Cardiac muscle cell (in vitro differentiated cells and primary cell): ENCODE measurements at places on chromosomes 3 and 15.

DNA sequence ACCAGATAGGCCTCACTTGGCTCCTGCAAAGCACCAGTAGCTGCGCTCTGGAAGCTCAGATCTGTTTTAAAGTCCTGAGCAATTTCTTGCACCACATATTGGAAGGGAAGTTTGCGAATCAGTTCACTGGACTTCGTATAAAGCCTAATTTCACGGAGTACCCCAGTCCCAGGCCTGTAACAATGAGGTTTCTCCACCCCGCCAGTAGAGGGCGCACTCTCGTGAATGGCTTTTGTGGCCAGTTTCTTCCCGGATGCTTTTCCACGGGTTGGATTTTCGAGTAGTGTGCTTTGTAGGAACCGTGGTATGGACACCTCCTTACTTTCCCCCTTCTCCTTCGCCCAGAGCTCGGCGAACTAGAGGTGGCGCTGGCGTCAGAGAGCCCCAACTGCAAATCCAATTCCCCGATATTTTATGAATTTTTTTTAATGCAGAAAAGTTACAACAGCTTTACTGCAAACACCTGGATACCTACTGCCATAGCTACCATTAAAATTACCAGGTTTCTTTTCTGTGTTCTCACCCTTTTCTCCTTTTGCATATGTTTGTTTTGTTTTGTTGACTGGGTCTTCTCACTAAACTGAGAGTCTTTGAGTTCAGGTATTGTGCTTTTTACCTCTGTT, 13.3 kb downstream of the RARB start:
- DNase-seq = no peak
- no peaks in the 10 kb centered on the region for H3K36me3 ChIP-seq
- H3K27ac ChIP-seq = no peak overlapping the region
- H3K4me1 ChIP-seq = peaks cover 15% of the 10 kb centered on the region
- no peaks in the 10 kb centered on the region for H3K27me3 ChIP-seq
- no peak overlapping the region for H3K4me3 ChIP-seq

DNA sequence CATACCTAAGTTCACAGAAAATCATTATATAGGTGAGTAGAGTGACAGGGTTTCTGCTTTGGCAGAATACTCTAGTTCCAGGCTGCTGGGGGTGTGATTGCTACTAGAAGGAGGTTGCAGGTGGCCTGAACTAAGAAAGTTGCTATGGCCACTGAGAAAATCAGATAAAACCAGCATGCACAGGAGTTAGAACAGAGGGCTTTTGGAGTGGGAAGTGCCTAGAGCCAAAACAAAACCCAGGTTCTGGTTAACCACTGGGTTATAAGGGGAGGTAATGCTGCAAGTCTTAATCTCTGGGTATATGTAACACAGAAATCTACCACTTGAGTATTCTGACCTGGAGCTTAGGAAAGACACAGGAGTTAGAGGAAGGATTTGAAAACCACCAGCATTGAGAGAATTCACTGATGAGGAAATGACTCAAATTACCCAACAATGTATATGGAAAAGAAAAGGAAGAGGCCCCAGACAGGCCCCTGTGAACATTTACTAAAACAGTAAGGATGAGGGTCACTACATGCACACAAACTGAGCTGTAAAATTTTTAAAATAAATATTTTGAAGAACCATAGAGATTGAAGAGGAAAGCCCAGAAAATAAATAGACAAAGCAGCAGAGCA, 60.0 kb downstream of the PLOD2 start:
- peak; percentile 47 for DNase-seq
- H3K27ac ChIP-seq = peak overlapping the region; percentile 73
- H3K36me3 ChIP-seq = peaks cover 40% of the 10 kb centered on the region
- no peaks in the 10 kb centered on the region for H3K4me1 ChIP-seq

GRCh38 chr15:52359722-52360121, 64.1 kb upstream of the MYO5C start:
- no peak for DNase-seq
- H3K27ac ChIP-seq = no peak overlapping the region
- no peak overlapping the region for H3K4me3 ChIP-seq
- H3K4me1 ChIP-seq = no peaks in the 10 kb centered on the region
- H3K36me3 ChIP-seq = peaks cover 9% of the 10 kb centered on the region

GRCh38 chr3:13598201-13598600, 49.3 kb downstream of the FBLN2 start:
- no peak overlapping the region for H3K4me3 ChIP-seq
- no peak overlapping the region for H3K27ac ChIP-seq

DNA sequence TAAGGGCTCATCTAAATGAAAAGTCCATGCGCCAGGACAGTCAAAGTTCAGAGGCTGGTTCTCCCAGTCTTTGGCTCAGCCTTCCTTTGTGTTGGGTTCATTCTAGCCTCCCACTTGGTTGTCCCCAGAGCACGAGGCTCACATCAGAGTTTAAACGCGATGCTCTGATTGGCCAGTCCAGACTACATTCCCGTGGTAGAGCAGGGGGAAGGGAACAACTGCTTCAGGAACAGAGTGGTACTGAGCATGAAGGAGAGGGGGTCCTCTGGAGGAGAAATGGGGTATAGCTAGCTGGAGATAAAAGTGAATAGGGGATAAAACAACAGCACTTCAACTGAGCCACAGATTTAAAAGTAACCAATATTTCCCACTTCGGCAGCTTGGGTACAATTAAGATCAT, 32.2 kb downstream of the ANAPC13 start:
- DNase-seq = peak; percentile 20
- H3K4me3 ChIP-seq = no peak overlapping the region
- no peaks in the 10 kb centered on the region for H3K36me3 ChIP-seq
- H3K27me3 ChIP-seq = no peaks in the 10 kb centered on the region
- no peaks in the 10 kb centered on the region for H3K4me1 ChIP-seq

- H3K4me3 ChIP-seq = no peak overlapping the region
- H3K36me3 ChIP-seq = no peaks in the 10 kb centered on the region
- DNase-seq = peak; percentile 50
- no peaks in the 10 kb centered on the region for H3K4me1 ChIP-seq
Measured at GRCh38 chr3:11168881-11169805, 14.8 kb downstream of the HRH1 start.

GRCh38 chr15:85615930-85616329, 178.8 kb downstream of the KLHL25 start:
- H3K27me3 ChIP-seq = no peaks in the 10 kb centered on the region
- H3K36me3 ChIP-seq = peaks cover 5% of the 10 kb centered on the region
- H3K4me1 ChIP-seq = peaks cover 57% of the 10 kb centered on the region
- H3K27ac ChIP-seq = peak overlapping the region; percentile 37

- no peak overlapping the region for H3K4me3 ChIP-seq
- DNase-seq = no peak
- H3K36me3 ChIP-seq = peaks cover 39% of the 10 kb centered on the region
- no peaks in the 10 kb centered on the region for H3K27me3 ChIP-seq
- peak overlapping the region; percentile 30 for H3K27ac ChIP-seq
- H3K4me1 ChIP-seq = no peaks in the 10 kb centered on the region
Measured at GRCh38 chr15:44598892-44599291, 61.9 kb downstream of the EIF3J start.

- no peak overlapping the region for H3K27ac ChIP-seq
- H3K4me3 ChIP-seq = no peak overlapping the region
- no peaks in the 10 kb centered on the region for H3K36me3 ChIP-seq
- no peak for DNase-seq
- H3K27me3 ChIP-seq = no peaks in the 10 kb centered on the region
Measured at GRCh38 chr3:120681018-120681417, 1.0 kb downstream of the HGD start.

DNA sequence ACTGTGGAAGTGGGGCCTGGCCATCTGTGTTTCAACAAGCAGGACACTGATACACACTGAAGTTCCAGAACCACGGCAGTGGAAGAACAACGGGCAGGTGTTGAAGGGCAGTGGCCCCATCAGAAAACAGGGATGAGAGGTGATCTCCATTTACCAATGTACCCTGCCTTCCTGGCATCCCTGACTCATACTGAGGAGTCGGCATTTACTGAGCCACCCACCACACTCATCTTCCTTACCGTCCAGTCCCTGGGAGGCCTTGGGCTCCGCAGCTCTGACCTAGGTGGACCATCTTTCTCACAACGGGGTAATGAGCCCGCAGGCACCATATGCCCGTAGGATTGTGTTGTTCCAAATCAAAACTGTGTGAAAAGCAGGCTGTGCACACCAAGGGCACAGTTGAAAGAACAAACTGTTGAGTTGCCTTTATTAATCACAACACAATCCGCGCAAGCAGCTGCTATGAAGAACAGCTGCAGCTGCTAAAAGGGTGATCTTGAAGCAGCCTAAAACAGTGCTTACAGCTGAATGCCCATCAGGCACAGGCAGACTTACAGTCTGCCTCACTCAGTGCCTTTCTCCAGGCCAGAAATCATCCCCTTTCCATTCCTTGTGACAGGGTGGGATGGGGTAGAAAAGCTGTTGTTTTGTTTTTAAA, 12.9 kb downstream of the MB21D2 start:
- no peak overlapping the region for H3K4me3 ChIP-seq
- H3K36me3 ChIP-seq = no peaks in the 10 kb centered on the region
- no peak overlapping the region for H3K27ac ChIP-seq
- H3K27me3 ChIP-seq = no peaks in the 10 kb centered on the region
- no peak for DNase-seq

GRCh38 chr3:185460719-185461350, 38.0 kb downstream of the TMEM41A start:
- H3K27me3 ChIP-seq = no peaks in the 10 kb centered on the region
- peak; percentile 8 for DNase-seq
- no peak overlapping the region for H3K27ac ChIP-seq
- H3K4me1 ChIP-seq = no peaks in the 10 kb centered on the region
- H3K4me3 ChIP-seq = no peak overlapping the region

DNA sequence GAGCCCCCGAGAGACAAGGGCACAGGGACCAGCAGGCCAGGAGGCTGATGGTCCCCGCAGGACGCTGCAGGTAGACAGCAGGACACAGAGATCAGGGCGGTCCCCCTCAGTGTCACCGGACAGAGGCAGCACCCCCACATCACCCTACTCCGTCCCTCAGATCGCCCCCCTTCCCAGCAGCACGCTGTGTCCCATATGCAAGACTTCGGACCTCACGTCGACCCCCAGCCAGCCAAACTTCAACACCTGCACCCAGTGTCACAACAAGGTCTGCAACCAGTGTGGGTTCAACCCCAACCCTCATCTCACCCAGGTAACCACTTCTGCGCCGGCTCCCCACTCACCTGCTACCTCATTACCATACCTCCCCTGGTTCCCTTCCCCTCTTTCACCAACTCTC, 49.1 kb upstream of the APEH start:
- no peaks in the 10 kb centered on the region for H3K27me3 ChIP-seq
- H3K4me1 ChIP-seq = no peaks in the 10 kb centered on the region
- H3K4me3 ChIP-seq = no peak overlapping the region
- H3K27ac ChIP-seq = no peak overlapping the region

DNA sequence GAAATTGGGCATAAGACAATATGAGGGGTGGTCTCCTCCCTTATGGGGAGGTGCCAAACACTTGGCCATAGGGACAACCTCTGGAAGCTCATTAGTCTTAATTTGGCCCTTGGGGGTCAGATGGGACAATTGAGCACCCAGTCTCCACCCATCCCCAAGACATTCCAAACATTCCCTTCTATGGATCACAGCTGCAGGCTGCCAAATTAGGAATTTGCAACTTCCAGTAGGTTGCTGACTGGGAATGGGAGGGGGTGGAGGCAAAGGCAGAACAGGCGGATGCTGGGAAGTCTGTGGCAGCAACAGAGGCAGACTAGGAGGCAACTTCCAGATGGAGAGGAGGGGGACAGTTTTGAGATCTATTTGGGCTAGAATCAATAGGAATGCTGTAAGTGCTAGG, 1.4 kb upstream of the PDHB start:
- peak; percentile 82 for DNase-seq
- peaks cover 19% of the 10 kb centered on the region for H3K36me3 ChIP-seq

DNA sequence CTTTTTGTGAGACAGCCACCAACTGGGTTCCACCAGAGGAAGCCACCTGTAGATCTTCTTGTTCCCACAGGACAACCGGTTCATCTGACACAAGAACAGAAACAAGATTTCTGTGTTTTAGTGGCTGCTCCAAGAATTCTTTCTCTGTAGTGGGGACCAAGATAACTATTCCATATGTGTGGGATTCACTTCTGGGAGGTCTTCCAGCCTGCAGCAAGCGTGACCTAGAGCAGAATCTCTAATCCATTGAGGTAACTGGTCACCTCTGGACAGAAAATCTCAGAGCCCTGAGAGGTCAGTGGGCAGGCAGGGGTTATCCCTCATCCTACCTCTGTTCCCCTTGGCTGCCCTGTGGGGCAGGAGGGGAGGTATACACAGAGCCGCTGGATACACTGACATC, 311.3 kb downstream of the NTRK3 start:
- no peak for DNase-seq
- H3K27ac ChIP-seq = no peak overlapping the region
- peaks cover 4% of the 10 kb centered on the region for H3K4me1 ChIP-seq

- H3K36me3 ChIP-seq = no peaks in the 10 kb centered on the region
- no peak for DNase-seq
- peaks cover 62% of the 10 kb centered on the region for H3K27me3 ChIP-seq
- no peak overlapping the region for H3K4me3 ChIP-seq
- H3K27ac ChIP-seq = no peak overlapping the region
- peaks cover 6% of the 10 kb centered on the region for H3K4me1 ChIP-seq
Measured at GRCh38 chr3:106440672-106441071, 571.9 kb upstream of the CBLB start.

DNA sequence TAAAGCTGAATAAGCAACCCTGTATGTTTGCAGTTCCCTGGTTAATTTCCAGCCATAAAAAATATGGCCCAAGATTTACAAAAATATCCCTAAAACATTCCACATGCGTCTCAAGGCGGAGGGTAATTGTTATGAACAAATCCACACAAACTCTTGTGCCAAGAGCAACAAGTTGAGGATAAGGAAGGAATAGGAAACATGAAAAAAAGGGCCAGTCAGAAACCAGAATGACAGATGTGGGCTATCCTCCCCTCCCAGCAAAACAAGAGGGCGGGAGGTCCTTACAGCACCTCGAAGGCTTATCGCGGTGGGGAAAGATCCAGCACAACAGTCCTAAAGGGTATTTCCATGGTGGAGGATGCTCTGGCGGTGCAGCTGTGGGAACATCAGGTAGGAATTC, 155.6 kb upstream of the HES1 start:
- no peaks in the 10 kb centered on the region for H3K36me3 ChIP-seq
- DNase-seq = no peak
- no peak overlapping the region for H3K4me3 ChIP-seq
